ENCODE measurements at places on chromosomes 16 and 17.
A peak's percentile ranks its signal among the peaks of the same experiment; 100 is the strongest.

- DNase-seq, result no peak
Observed at GRCh38 chr17:12826431-12826830, 37.1 kb downstream of the ARHGAP44 start.

DNA sequence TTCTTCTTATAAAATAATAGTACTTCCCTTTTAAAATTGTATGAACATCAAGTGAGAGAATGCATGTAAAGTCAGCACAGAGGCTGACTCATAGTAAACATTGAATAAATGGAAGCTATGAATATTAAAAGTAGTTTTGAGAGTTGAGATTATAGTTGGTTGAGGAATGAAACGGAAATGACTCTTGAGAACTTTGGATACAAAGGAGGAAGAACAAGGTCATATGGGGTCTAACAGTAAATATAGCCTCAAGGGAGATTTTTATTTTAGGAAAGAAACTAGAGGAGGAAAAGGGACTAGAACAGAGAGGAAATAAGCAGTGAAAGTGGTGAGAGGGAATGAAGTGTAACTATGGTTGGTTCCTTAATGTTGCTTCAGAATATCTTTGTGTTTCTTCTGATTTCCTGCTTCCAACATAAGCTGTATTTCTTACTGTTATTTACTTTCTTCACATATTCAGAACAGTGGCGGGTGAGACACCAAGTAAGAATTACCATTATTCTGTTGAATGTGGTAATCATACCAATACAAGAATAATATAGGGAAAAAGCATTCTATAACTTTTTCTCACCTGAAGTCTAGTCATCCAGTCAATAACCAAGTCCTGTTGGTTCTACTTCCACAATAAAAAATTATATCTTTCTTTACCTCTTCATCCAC is 165.1 kb downstream of the CHD9 start:
- DNase-seq, result no peak

- DNase-seq, result peak; percentile 49
Observed at GRCh38 chr17:63433746-63434591, 12.1 kb downstream of the CYB561 start.

GRCh38 chr17:9544221-9544620 is 31.4 kb downstream of the STX8 start:
- DNase-seq, result no peak

GRCh38 chr17:64091116-64091515 is 38.8 kb downstream of the ERN1 start:
- peak; percentile 57 for DNase-seq

GRCh38 chr17:41494524-41494923 is 4.8 kb upstream of the KRT36 start:
- DNase-seq, result peak; percentile 51

DNA sequence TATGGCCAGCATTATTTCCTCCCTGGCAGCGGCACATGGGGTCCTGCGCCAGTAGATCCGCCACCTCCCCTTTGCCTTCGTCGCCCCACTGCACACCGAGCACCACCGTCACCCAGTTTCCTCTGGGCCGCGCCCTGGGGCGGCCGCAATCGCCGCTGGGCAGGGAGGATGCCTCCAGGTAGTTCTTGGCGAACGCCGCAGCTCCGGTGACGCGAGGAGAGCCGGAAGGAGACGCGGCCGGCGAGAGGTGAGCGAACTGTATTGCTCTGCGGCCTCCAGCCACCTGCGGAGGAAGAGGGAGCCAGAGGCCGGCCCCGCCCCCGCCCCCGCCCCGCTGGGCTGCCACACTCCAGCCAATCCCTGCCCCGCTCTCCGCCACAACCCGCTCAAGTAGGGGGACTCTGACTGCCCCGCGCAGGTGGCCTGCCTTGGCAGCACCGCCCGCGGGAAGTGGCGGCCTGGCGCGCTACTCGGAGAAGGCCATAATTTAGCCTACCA is 11.8 kb upstream of the SLFN13 start:
- DNase-seq, result peak; percentile 35

- DNase-seq, result no peak
Observed at GRCh38 chr16:68077866-68078700, 7.1 kb upstream of the NFATC3 start.

- DNase-seq, result peak; percentile 41
Observed at GRCh38 chr17:77829843-77830799, 128.4 kb upstream of the TNRC6C start.

DNA sequence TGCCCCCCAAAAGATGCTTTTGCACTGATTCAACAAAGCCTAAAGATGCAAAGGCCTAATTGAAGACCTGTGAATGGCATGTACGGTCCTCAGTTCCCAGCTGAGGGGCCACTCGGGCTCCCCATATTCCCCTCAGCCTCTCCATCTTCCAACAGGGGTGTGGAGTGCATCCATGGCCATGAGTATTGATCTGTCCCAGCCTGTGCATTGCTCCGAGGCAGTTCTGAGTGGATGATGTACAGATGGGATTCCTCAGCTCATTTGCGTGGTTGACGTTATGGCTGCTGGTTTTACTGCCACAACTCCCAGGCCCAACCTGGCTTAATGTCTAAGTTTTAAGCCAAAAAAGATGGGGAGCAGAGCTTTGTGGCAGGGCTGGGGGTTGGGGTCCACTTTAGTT is 162.7 kb upstream of the ZNF267 start:
- no peak for DNase-seq

- no peak for DNase-seq
Observed at GRCh38 chr16:2765462-2766404, 11.3 kb downstream of the ELOB start.

DNA sequence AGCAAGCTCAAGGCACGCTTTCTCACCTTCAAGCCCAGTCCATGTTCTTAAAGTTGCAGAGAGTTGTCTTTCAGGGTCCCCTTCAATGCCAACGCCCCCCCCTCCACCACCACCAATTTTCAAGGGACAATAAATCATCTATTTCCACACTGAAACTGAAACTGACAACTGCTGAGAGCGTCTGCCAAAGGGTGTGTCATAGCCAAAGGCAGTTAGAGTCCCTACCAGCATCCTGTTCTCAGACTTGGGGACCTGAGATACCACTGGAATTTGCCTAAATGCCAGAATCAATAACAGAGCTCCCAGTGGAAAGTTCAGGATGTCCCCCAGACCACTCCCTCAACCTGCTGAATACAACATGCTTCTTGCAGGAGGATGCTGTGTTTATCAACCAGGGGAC is 133.2 kb upstream of the SOX9 start:
- peak; percentile 62 for DNase-seq

GRCh38 chr17:72683506-72684404 is 408.7 kb downstream of the SLC39A11 start:
- peak; percentile 95 for DNase-seq

DNA sequence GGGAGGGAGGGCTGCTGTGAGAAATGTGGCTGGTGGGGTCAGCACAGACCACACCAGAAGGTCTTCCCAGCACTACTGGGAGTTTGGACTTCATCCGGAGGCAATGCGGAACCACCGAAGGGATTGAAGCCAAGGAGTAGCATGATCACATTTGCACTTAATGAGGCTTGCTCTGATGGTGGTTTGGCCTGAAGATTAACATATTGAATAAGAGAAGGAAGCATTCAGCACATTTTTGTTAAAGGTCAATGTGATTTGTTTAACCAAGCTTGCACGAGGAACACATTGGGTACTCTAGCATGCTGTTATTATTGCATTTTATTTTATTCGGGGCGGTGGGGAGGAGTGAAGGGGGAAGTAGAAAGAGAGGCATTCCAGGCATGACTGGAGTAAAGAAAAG is 378.6 kb downstream of the UTP18 start:
- DNase-seq, result no peak

DNA sequence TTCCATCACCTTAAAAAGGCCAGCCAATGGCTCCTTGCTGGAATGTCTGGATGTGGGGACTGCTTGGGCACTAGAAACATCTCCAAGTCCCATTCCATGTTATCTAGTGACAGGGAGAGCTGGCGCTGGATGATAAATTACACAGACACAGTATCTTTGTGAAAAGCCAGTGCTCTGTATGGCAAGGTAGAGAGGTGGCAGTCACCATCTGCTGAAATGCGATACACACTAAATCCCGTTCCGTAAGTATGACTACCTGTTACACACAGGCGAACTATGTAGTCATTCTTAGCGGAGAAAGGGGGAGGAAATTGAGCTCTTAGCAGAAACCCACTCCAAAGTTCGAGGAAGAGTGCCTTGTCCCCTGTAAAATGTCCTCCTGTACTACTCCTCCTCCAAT is 81.0 kb upstream of the MYOCD start:
- no peak for DNase-seq

GRCh38 chr16:67091906-67092566 is 17.7 kb upstream of the PHAF1 start:
- DNase-seq, result no peak

DNA sequence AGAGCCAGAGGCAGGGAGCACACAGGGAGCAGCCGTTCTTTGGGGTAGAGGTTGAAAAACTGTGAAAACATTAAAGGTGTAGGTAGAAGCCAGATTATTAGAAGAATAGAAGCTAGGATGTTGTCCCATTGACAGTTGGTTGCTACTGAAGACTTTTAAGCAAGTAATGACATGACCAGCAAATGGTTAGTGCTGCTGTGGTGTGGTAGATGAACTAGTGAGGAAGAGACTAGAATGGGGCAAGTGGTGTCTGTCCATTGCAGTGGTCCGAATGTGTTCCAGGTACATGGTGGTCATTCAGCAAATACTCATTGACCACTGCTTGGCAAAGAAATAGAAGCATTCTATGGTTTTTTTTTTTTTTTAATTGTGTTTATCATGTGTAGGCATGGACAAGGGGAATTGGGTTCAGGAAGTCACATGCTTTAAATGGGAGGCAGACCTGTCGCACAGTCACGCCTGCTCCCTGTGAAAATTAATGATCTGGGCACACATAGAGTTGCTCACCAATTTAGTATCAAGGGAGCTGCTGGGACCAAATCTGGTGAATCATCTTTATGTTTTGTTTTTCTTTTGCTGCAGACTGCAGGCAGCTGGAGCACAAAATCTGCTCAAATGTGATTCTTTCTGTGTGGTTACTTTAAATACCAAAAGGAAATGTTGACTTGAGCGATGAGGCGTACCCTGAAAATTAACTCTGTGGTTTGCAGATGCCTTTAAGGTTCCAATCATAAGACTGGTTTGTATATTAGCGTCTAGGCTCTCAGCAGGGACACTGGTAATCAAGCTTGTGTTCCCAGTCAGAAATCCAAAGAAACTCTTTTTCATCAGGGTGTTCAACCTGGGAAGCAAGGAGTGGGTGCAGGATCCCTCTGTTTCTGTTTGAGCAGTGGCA is 30.7 kb downstream of the YPEL2 start:
- DNase-seq, result peak; percentile 87

DNA sequence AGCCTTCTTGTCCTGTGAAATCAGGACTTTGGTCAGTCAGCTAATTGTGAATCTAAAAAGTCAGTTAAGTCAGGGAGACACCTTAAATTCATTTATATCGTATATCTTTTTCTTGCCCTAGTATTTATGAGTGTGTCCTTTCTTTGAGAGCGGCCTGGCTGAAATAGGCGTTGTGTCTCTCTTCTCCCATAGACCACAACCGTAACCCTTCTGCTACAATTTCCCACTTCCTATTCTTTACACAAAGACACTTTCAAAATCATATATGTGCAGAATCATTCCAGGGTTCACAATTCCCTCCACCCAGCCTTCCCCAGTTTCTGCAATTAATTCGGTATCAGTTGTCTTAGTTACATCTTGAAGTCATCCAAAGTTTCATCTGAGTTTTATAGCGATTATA is 14.0 kb upstream of the COTL1 start:
- no peak for DNase-seq

DNA sequence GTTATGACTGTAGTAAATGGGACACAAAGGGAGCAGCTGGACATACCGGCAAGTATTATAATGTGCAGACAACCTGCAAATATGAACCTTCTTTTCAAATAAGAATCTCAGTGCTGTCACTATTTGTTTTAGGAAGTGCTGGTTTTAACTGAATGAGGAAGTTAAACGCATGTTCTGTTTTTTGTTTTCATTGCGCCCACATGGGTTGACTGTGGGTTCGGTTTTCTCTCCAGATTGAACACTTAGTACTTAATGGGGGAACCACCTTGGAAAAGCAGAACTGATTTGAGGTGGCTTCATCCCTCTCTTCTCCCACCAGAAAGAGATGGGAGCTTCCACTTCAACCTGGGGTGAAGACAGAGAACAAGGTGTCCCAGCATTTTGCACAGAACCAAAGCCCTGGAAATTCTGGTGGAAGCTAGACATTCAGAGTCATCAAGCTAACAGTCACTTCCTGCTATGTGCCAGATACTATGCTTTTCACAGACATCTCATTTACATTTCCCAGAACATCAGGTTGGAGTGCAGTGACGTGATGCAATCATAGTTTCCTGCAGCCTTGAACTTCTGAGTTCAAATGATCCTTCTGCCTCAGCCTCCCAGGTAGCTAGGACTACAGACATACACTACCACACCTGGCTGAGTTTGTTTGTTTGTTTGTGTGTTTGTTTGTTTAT is 149.8 kb downstream of the CDH13 start:
- no peak for DNase-seq

DNA sequence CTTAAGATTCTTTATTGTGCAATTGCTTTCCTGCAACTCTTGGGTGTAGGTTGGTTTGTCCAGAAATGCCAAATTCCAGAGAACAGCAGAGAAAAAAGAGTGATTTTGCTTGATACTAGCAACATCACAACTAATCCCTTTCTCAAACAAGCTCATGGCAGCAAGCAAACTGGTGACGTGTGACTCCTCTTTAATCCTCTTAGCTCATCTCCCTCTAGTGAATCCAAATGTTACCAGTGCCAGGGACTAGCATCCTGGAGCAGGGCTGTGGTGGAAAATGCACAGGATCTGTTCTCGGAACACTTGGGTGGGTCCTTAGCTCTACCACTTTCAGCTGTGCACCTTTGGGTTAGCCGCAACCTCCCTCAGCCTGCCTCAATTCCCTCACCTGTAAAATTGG is 204.0 kb upstream of the CCL2 start:
- no peak for DNase-seq

DNA sequence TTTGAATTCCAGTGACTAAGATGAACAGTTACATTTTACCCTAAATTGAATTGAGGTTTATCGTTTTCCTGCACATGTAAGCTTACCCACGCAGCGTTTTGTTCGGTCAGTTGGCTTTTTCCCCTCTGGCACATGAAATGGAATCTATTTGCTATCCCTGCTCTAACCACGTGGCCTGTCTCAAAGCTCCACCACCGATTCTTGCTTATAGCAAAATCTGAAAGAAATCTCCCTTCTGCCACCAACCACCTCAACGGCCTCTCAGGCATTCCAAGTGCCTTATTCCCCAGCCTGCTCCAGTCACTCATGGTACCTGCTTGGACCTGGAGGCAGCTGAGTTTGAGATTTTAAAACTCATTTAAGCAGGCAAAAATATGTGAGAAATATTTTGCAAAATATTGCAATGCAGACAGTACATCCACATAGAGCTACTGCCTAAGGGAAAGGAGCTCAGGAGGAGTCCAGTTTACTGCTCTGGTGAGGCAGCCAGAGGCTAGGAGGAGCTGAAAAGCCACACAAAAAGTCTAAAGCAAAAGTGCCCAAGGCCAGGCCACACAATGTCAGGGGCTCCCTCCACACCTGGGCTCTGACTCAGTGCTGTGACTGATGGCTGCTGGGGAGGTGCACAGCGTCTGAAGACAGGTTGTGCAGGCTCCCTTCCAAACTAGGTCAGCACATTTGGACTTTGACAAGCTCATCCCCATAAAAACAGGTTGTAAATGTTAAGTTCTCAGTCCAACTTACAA is 26.4 kb downstream of the ARHGAP17 start:
- DNase-seq, result peak; percentile 82

All from mammary epithelial cell (primary cell).